ENCODE measurements at places on chromosomes 7 and 10.

DNA sequence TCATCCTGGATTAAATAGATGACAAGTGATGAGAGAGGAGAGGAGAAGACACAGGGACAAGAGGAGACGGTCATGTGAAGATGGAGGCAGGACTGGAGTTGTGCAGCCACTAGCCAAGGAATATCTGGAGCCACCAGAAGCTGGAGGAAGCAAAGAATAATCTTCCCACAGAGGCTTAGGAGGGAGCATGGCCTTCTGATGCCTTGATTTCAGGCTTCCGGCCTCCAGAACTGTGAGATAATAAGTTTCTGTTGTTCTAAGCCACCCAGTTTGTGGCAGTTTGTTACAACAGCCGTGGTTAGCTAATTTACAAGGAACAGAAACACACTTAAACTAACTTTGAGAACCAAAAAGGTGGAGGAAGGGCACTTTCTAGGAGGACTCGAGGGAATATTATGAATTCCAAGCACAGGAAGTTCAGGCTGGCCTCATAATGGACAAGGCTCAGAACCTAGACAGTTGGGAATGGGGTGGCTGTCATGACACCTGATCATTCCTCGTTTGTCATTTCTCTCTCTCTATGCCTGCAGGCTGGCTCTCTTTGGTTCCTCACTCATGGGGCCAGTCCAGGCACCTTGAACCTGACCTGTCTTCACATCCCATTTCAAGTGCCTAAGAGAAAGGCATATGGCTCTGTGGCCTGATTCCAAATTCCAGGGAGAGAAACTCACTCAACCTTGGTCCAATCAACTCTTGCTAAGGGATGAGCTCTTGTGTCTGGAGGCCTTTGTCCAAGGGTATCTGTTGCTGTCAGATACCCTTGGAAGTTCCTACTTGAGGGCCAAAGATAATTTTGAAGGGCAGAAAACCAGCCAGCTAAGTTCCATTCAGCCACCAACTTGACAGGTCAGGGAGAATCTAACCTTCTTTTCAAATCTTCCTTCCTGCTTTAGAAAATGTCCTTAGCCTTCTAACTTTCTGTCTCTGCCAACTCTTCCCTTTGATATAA, 33.5 kb upstream of the PDZD8 start:
- DNase-seq = no peak

DNA sequence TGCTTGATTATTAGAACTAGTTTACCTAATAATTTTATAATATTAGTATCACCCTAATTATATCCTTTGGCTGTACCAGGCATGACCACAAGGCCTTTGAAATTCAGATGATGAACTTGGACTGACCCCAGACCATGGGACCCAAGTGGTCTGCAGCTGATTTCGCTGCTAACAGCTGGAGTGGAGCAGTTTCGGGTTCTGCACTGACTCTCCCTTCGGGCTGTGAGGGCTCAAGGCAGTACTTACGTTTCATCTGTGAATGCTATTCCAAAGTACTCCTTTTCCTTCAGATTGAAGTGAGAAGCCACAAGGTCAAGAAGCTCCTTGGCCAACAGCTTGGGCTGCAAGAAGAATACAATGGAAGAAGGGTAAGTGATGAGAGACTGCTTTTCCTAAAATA, 223.8 kb downstream of the PRPF18 start:
- no peak for DNase-seq

- DNase-seq = no peak
These were observed 36.3 kb downstream of the ELFN1 start for GRCh38 chr7:1706381-1706720.

GRCh38 chr10:3714967-3715366, 70.0 kb downstream of the KLF6 start:
- DNase-seq = no peak

DNA sequence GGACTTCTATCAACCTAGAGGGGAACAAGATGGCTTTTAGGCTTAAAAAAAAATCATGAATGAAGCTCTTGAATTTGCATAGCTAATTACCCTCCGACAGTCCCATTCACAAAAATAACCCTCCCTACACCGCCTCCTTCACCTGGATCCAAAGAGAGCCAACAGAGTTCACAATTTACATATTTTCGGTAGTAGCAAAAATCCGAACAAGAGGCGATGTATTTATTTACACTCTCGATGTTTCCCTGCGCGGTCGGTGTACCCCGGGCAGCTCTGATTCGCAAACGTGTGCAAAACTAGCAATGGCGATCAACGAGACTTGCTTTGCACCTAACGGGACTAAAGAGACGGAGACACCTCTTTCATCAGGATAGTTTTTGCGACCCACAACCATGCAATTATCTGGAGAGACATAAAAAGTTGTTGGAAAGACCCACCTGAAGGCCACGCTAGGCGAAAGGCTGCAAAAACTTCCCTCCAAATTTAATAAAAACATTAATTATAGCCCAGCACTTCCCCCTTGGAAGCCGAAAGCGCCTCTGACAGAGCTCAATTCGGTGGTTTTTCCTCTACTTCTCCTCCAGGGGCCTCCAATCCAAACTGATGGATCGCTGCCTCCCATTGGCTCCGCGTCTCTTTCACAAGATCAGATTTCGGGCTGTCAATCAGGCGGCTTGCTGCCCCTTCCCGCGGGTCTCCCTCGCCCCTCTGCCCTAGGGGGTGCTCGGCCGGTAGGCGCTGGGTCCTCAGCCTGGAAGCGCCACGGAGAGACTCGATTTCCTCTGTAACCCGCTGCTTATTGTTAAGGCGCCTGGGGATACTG, at the start of gene ETV1:
Gene ETV1, minus strand, starts transcription at position 541 of the 823 bp plus-strand sequence. CDS start 614 bp downstream, outside the sequence.
- DNase-seq = no peak

DNA sequence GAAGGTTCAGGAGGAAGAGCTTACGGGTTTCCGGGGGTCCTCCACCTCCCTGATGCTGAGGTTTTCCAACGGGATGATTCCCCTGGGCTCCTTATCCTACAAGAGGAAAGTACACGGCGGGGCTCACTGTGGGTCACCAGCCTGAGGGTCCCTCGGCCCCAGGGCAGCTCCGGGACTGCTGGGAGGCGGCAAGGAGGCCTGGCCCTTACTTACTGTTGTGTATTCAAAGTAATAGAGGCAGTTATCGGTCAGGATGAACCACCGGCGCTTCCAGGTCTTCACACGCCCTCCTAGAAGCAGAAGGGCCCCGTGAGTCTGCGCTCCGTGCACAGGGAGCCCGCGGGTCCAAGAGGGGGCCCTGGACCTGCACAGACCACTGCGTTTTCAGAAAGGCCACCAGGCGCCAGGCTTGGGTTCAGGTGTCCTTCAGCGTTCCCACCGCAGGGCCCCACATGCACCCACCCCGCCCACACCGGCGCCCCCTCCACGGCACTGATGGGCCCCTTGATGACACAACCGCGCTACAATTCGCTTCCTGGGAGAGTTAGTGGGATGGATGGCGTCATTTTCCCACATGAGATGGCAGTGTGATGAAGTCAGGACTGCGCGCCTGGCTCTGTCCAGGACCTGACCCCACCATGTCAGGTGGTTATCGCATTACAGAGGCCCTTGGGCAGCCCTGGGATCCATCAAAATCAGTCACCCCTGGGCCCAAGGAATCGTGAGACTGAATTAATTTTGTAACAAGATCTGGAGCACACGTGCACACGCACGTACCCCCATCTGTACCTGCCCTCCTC, 106.7 kb downstream of the CYTH3 start:
- DNase-seq = no peak

- no peak for DNase-seq
These were observed 166.3 kb downstream of the ZNF438 start for GRCh38 chr10:30865141-30865926.
